ENCODE measurements at places on chromosomes 3 and 15.

- no peak for DNase-seq
These were observed 20.6 kb upstream of the PDE8A start for GRCh38 chr15:84961114-84961452.

- DNase-seq: no peak
These were observed 342.6 kb downstream of the MFSD1 start for GRCh38 chr3:159144472-159144871.

DNA sequence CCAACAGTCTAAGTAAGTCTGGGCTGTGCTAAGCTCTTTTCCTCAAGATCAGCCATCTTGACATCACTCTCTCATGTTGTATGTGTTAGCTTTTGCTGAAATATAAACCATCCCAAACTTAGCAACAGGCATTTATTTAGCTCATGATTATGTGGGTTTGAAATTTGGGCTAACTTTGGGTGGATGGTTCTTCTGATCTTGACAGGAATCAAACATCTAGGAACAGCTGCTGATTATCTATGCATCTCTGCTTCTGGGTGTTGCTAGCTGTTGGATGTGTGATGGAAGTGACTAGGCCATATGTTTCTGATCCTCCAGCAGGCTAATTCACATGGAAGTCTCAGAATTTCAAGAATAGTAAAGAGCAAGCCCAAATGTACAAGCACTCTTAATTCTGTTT lies 615.2 kb upstream of the TGFBR2 start:
- no peak for DNase-seq

DNA sequence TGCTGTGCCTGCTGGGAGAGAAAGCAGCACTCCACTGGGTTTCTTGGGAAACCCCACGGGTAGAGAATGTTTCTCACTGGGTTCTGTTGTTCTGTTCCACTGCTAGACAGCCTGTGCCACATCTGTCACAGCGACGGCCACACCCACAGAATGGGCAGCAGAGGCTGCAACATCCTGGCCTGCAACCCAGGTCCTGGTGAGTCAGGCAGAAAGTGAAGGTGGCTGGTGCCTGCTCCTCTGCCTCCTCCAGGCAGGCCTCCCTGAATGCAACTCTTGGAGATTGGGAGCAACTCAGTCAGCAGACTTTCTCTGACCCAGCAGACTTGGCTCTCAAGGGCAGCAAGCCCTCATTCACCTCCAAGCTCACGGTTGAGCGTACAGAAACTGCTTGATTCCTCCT lies 13.0 kb downstream of the C3orf18 start:
- DNase-seq: no peak

GRCh38 chr3:112629425-112629824 lies 11.5 kb downstream of the CCDC80 start:
- no peak for DNase-seq

DNA sequence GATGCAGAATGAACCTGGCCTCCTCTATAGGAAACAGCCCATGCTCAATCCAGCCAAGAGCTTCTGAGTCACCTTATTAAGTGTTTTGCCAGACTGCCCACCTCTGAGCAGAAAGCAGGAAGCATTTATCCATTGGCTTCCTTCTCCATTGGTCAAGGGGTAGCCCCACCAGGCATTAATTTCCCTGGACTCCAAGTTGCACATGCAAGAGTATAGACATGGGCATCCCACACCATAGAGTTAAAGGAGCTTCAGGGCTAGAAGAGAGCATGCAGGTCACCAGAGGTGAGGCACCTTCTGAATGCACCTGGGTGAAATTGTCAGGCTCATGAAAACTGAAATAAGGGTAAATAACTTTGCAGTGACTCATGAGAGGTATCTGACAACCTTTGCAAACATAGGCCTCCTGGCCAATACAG lies 230.8 kb upstream of the STAC start:
- no peak for DNase-seq

GRCh38 chr3:39216176-39216790 lies 23.9 kb upstream of the XIRP1 start:
- no peak for DNase-seq

DNA sequence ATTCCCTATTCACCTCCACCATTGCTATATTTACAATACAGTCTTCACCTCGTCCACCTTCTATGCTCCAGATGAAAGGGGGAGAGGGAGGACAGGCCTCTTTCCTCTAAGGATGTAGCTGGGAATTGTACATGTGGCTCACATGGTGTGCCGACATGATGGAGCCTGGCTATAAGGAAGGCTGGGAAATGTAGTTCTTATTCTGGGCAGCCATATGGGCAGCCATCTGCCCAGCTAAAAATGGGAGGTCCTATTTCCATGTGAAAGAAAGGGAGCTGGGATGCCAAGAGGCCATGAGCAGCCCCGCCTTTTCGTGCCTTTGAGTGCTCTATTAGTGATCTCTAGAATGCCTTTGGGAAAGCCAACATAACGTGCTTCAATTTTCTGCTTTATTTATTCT lies 27.1 kb upstream of the MGLL start:
- no peak for DNase-seq

DNA sequence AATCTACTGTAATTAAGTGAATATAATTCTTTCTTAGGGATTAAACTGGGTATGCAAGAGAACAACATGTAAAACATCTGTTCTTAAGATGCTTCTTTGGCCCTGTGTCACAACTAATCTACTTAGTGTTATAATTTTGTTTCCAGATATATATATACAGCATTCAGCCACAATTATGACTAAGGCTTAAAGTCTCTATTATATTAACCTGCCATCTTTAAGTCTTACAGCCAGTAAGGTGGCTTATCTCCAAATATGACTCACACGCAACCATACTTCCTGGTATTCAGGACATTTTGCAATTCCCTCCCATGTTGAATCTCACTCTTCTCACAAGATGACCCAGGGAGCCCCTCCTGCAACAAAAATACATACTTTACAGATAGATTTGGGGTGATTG lies 6.6 kb upstream of the KBTBD8 start:
- no peak for DNase-seq

DNA sequence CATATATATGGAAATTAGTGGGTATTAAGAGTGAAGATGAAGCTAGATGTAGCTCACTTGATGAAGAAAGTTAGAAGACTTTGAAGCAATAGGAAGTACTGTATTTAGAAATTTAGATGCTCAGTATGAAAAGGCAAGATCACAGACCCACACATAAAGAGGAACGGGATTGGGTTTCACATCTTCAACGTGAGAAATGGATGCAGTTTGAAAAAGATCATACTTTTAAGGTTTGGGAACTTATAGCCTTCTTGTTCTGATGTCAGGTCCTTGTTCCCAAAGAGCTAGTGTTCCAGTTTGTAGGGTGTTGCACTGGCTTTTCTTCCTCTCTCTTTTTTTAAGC lies 16.7 kb downstream of the AP3S2 start:
- DNase-seq: no peak
